ENCODE measurements at places on chromosomes 5 and 9.

DNA sequence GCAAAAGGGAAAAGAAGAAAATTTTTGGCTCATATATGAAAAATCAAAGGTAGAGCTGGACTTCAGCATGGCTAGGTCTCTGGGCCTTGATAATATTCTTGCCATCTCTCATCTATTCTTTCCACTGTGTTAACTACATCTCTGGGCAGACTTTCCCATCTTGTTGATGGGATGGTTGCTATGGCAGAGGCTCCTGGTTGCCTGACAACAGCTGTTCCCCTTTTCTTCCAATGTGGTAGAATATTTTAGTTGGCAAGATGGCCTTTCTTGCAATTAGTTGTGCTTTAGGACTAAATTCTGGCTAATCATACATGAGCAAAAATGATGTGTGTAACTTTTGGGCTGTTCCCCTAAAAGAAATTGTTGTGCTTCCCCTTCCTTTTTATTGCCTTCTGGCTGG lies 40.2 kb upstream of the ARAP3 start:
- peaks cover 4% of the 10 kb centered on the region for H3K27me3 ChIP-seq
- no peak for DNase-seq
- no peaks in the 10 kb centered on the region for H3K36me3 ChIP-seq
- H3K4me1 ChIP-seq, result no peaks in the 10 kb centered on the region
- H3K4me3 ChIP-seq, result no peak overlapping the region

- peaks cover under 1% of the 10 kb centered on the region for H3K4me1 ChIP-seq
- no peak overlapping the region for H3K27ac ChIP-seq
- H3K4me3 ChIP-seq, result no peak overlapping the region
- peaks cover 3% of the 10 kb centered on the region for H3K27me3 ChIP-seq
Measured at GRCh38 chr9:130255631-130256134, 9.9 kb upstream of the HMCN2 start.

GRCh38 chr5:28603869-28604268 lies 1565.5 kb upstream of the CDH9 start:
- no peak overlapping the region for H3K4me3 ChIP-seq
- H3K27ac ChIP-seq, result no peak overlapping the region
- no peak for DNase-seq
- no peaks in the 10 kb centered on the region for H3K36me3 ChIP-seq

- H3K4me3 ChIP-seq, result no peak overlapping the region
- no peak overlapping the region for H3K27ac ChIP-seq
- H3K4me1 ChIP-seq, result peaks cover 6% of the 10 kb centered on the region
- no peak for DNase-seq
- no peaks in the 10 kb centered on the region for H3K36me3 ChIP-seq
- no peaks in the 10 kb centered on the region for H3K27me3 ChIP-seq
Measured at GRCh38 chr5:149745943-149746324, 15.8 kb downstream of the PPARGC1B start.
